ENCODE measurements at places on chromosomes 16 and 17. TPM values are rescaled to one million over a fixed set of nuclear protein-coding genes. Genes with fewer than 3 reads are reported as not detected.
A peak's percentile ranks its signal among the peaks of the same experiment; 100 is the strongest.

DNA sequence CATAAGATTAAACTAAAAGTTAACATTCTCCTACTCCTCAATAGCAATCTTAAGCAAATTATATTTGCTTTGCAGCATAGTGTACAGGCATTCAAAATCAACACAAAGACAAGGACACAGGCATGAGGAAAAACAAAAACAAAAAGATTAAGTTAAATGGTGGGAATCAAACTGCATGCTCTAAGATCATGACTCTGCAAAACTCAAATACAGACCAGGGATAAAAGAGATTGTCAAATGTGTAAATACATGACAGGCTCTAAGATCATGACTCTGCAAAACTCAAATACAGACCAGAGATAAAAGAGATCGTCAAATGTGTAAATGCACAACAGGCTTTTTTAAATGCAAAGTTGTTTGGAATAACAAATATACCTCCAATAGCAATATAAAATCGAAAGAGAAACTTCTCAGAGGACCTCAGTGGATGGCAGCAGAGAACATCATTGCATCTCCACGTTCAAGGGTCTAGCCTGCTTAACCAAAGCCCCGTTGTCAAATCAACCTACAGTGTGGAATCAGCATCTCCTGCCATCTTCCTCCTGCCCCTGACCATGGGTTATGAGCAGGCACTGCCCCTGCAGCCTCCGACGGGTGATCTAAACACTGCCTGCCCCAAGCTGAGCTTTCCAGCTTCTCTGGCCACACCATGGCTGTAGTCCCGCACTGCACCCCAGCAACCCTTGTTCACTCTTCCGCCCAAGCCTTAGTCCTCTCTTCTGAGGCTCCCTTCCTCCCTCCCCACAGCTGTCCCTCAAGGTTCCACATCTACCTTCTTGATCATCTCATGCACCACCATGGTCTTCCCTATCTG, 446.1 kb downstream of the SOX9 start:
- no peak for DNase-seq

DNA sequence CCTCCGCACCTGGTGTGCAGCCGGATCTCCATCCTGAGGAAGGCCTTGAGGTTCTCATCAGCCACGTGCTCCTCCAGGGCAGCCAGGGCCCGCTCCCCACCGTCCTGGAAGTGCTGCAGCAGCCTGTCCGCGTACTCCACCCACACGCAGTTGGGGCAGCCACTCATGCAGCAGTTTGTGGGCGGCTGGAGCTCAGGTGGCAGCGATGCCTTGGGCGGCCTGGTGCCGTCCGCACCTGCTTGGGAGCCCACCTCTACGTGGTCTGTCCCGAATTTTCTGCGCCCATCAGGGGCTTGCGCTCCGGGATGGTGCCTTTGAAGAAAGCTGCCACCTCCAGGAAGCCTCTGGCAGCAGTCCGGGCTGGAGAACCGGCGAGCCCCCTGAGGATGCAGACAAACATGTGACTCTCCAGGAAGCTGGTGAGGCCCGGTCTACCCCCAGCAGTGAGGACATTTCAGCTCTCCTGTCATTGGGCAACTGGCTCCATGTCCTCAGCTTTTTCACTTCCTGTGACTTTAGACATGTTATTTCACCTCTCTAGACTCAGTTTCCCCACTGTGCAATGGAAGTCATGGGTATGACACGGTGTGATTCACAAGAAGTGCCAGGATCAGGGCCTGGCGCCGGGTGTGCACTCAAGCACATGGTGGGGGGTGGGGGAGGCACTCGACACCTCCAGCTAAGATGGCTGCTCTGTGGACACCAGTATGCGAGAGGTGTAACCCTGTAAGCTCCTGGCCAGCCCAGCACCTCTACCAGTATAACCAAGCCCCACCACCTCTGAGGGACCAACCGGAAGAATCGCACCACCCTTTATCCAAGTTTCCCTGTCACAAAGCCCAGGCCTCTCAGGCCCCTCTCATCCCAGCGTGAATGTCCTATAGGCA, 957 bp downstream of the OXLD1 start:
- peak; percentile 31 for DNase-seq

DNA sequence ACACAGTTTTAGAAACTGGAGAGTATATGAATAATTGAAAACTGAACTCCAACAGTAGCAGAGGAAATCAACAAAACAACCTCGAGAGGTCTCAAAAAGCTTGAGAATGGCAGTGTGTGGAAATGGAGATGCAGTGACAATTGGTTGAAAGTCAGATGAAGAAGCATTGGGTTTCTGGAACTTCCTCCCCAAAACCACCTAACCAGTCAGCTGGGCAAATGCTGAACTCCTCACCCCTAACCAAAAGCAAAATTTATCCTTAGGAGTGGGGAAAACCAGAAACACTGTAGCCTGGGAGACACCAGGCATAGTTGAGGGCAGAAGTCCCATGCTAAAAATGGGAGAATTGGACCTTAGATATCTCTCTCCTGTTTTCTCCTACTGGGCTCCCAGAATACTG, 109.9 kb downstream of the TANC2 start:
- no peak for DNase-seq

SMIM36 gene
- not detected for total RNA-seq

CD7 gene
- not detected for total RNA-seq

MMP25 gene
- total RNA-seq, result 0.62 TPM
